ENCODE measurements at places on chromosomes 2 and 18. TPM values are rescaled to one million over a fixed set of nuclear protein-coding genes. Genes with fewer than 3 reads are reported as not detected.

Gene INPP5D
- 0.26 TPM for total RNA-seq

Gene ASB18
- 0.15 TPM for total RNA-seq

Gene GMPPA
- 85.7 TPM for total RNA-seq

Gene TUBA4B
- total RNA-seq = not detected

- no peak for DNase-seq
- no peak overlapping the region for H3K27ac ChIP-seq
- H3K4me1 ChIP-seq = no peaks in the 10 kb centered on the region
- no peaks in the 10 kb centered on the region for H3K27me3 ChIP-seq
- H3K4me3 ChIP-seq = no peak overlapping the region
Observed at GRCh38 chr2:11938196-11938595, 191.8 kb downstream of the LPIN1 start.

DNA sequence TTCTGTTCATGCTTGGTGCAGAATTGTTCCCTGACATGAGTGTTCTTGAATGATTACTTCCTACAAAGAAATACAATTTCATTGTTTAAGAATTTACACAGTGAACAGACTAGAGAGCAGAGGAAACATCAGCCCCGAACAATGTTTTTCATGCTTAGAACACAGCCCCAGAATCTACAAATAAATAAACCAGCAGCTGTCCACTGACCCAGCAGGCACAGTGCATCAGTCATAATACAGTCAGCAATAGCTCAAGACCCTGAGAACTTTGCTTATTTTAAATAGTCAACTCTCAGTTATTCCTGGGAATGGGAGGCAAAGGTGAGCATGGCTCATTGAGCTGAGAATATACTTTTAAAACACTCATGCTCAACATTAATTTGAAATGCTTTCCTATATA is 38.4 kb downstream of the XIRP2 start:
- H3K4me3 ChIP-seq = no peak overlapping the region
- peaks cover 1% of the 10 kb centered on the region for H3K4me1 ChIP-seq
- DNase-seq = no peak
- H3K27ac ChIP-seq = no peak overlapping the region

DNA sequence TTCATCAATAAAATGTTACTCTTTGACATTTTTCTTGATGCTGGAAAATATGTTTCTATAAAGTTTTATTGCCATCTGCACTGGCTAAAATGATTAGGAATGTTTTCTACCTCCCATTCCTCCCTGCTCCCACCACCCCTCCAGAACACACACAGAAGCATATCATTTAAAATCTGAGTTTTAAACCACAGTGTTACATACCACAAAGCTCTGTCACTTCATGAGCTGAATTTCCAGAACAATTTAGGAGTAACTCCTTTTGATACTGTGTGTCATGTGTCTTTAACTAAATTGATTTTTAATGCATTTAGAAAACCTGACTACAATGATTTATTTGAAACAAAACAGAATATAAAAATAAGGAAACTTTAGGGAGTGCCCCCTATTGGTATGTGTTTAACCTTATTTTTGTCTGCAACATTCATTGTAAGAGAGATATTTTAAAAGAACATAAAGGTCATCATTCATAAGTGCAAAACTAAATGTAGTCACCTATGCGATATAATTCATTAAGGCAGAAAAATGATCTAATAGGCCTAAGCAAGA is 52.0 kb downstream of the FEZ2 start:
- H3K27ac ChIP-seq = no peak overlapping the region
- no peaks in the 10 kb centered on the region for H3K4me1 ChIP-seq
- no peaks in the 10 kb centered on the region for H3K27me3 ChIP-seq
- peaks cover 64% of the 10 kb centered on the region for H3K36me3 ChIP-seq
- no peak overlapping the region for H3K4me3 ChIP-seq
- DNase-seq = no peak

DNA sequence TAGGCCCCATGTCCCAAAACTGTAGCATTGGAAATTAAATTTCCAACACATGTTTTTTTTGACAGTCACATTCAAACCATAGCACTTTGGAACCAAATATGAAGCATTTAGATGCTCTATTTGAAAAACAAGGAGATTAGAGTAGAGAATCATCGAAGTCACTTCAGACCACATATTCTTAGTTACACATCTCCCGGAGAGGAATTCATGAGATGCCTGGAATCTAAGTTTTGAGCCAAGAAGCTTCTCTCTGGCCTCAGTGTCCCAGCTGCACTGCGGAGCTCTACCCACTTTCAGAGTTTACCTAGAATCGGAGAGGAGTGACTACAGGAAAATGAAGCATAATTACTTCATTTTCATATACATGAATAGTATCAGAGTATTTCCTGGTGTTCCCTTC is 385.9 kb downstream of the TNS1 start:
- peaks cover 50% of the 10 kb centered on the region for H3K27me3 ChIP-seq
- DNase-seq = no peak
- no peak overlapping the region for H3K4me3 ChIP-seq
- H3K36me3 ChIP-seq = no peaks in the 10 kb centered on the region
- H3K4me1 ChIP-seq = no peaks in the 10 kb centered on the region
- no peak overlapping the region for H3K27ac ChIP-seq

DNA sequence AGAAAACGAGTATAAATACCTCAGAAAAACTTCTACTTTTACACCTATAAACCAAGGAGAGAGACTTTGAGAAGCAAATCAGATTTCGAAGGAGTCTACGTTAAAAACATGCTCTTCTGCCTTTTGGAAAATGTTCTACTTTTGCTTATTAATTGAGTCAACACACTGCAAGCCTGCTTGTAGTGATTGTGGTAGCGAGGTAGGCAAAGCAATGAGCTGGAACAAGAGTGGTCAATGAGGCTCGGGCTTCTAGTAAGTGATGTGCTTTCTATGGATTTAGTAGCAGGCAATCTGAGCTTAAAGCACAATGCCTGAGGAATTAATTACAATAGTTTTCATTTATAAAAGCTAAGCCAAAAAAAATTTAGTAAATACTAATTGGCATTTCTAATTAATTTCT is 103.4 kb upstream of the TFCP2L1 start:
- peaks cover 24% of the 10 kb centered on the region for H3K36me3 ChIP-seq
- no peak overlapping the region for H3K4me3 ChIP-seq
- no peaks in the 10 kb centered on the region for H3K27me3 ChIP-seq
- H3K4me1 ChIP-seq = peaks cover 10% of the 10 kb centered on the region

DNA sequence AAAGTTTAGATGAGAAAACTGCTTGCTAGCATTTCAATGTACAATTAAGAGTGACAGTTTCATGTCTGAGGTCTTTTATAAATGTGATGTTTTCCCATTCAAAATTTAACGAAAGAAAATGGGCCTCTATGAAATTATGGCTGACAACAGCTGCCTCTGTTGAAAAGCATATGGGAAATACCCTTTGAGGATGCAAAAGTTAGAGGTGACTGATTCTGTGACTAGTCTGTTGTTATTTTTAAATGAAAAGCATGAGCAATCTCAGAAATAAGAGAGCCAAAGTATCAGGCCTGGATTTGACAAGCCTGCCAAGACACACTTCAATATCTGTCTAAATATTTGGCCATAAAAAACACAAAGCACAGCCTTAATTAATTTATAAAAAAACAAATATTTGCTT is 580.8 kb downstream of the ERBB4 start:
- no peaks in the 10 kb centered on the region for H3K27me3 ChIP-seq
- H3K27ac ChIP-seq = no peak overlapping the region
- peaks cover 4% of the 10 kb centered on the region for H3K4me1 ChIP-seq
- no peaks in the 10 kb centered on the region for H3K36me3 ChIP-seq

GRCh38 chr18:59685501-59685900 is 11.7 kb downstream of the CCBE1 start:
- H3K27me3 ChIP-seq = no peaks in the 10 kb centered on the region
- peaks cover 9% of the 10 kb centered on the region for H3K4me1 ChIP-seq
- no peak overlapping the region for H3K27ac ChIP-seq
- H3K4me3 ChIP-seq = no peak overlapping the region

- H3K27me3 ChIP-seq = no peaks in the 10 kb centered on the region
- no peak for DNase-seq
- H3K36me3 ChIP-seq = no peaks in the 10 kb centered on the region
Observed at GRCh38 chr2:16412321-16413030, 253.2 kb downstream of the CYRIA start.

GRCh38 chr2:54967759-54968365 is 82.4 kb downstream of the RTN4 start:
- no peak for DNase-seq
- H3K27ac ChIP-seq = no peak overlapping the region
- peaks cover 39% of the 10 kb centered on the region for H3K36me3 ChIP-seq

DNA sequence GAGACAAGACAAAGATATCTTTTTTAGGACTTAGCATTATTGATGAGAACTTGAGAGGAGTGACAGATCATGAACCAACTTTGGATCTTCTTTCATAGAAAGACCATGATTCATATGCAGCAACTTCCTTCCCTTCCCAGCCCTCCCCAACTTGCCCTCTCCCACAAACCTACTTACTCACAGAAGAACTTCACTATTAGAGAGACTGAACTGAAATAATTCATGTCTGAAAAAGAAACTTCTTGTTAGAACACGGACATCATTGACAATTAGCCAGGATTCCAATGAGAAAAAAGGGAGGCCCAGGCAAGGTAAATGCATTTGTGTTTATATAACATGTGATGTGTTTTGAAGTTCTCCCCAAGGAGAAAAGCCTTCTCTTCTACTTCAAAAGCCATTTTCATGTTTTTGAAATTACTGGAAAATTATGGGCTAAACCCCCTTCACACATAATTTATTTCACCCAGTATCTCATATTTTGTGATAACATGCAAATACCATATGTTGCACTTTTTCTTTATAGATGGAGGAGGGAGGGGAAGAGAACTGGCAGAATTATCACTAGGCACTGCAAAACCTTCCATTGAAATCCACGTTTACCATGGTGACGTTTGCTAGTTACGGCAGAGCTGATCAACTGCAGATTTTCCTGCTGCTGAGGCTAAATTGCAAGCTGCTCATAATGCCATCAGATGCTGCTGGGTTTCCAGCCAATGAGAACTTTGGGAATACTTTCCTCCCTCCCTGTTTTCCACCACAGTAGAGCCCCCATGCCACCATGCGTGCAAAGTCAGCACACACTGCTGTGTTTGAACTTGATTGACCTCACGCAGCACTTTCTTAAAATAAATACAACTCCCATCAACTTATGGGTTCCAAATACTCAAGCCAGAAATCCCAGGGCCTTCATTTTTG is 294.7 kb downstream of the MEIS1 start:
- no peak for DNase-seq
- no peaks in the 10 kb centered on the region for H3K4me1 ChIP-seq
- H3K4me3 ChIP-seq = no peak overlapping the region

GRCh38 chr2:241378816-241379215 is 22.7 kb downstream of the FARP2 start:
- H3K27me3 ChIP-seq = no peaks in the 10 kb centered on the region
- H3K4me1 ChIP-seq = peaks cover 19% of the 10 kb centered on the region
- H3K27ac ChIP-seq = no peak overlapping the region
- H3K36me3 ChIP-seq = peaks cover 18% of the 10 kb centered on the region

DNA sequence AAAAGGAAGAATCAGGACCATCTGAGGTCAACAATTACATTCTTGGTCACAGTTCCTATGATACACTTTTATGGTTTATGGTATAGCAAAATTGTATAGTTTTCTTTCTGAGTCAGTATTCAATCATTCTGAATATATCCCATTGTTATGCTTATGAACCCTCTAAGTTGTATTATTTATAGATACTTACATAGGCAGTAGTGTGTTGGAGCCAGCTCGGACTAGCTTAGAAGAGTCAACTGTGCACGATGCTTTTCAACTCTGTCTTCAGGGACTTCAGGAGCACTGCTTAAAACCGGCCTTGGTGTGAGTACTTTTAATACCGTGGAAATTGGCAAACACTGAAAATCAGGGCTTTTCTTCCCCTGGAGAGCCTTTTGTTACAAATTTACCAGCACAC is 215.7 kb downstream of the IKZF2 start:
- no peaks in the 10 kb centered on the region for H3K27me3 ChIP-seq
- H3K36me3 ChIP-seq = no peaks in the 10 kb centered on the region
- peak; percentile 36 for DNase-seq
- H3K4me3 ChIP-seq = no peak overlapping the region

DNA sequence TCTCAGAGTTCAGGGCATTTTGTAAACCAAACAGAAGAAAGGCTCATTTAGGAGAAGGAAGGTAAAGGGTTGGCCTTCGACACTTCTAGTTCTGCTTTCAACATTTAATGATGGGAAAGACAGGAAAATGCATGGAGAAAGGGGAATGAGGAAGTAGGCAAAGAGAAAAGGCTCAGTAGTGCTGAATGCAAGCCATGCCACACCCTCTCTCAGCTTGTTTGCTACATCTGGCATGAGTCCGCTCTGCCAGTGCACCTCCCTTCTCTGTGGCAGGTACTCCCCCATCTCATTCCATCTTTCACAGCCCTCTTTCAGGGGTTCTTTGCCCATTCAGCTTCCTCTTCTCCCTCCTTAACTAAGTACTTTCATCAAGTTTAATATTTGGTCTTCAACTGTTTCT is 120.9 kb upstream of the ITGB6 start:
- H3K36me3 ChIP-seq = peaks cover 2% of the 10 kb centered on the region
- H3K27me3 ChIP-seq = no peaks in the 10 kb centered on the region
- no peak overlapping the region for H3K4me3 ChIP-seq
- DNase-seq = no peak

DNA sequence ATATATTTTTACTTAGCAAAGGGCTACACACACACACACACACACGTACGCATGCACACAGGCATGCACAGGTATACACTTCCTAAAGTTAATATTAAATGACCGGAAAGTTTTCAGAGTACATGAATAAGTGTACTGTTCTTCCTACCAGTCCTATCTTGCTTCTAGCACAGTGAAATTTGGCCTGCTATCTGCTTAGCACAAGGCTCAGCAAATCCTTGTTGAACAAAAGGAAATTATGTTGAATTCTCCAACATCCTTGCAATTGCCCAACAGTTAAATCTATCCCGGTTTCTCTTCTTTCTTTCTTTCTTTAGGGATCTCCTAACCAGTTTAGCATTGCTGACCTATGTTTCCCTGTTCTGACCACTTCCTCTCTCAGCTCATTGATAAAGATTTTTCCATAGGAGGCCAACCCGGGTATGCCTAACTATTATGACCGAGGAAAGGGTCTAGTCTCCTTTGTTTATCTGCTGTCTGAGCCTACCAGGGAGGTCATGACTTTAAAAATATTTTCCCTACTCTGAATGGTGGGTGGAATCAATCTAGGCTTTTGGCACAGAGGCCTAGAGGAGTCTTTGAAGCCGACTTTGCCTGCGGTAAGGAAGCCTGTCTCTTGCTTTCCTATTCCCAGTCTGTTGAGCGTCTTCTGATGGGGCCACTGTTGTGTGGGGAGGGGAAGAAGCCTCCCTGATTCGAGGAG is 400.7 kb downstream of the HRH4 start:
- DNase-seq = no peak
- no peaks in the 10 kb centered on the region for H3K36me3 ChIP-seq
- H3K27ac ChIP-seq = no peak overlapping the region

- no peak for DNase-seq
- H3K4me3 ChIP-seq = no peak overlapping the region
- no peak overlapping the region for H3K27ac ChIP-seq
- no peaks in the 10 kb centered on the region for H3K36me3 ChIP-seq
- H3K4me1 ChIP-seq = peaks cover 14% of the 10 kb centered on the region
Observed at GRCh38 chr18:62741584-62741983, 26.2 kb downstream of the PHLPP1 start.
